ENCODE measurements at places on chromosomes 2 and 18.

GRCh38 chr2:108905906-108906305 is 83.1 kb downstream of the EDAR start:
- no peak for DNase-seq

- DNase-seq = no peak
These were observed 318.0 kb upstream of the NRP2 start for GRCh38 chr2:205364261-205364660.

- DNase-seq = no peak
These were observed 16.1 kb upstream of the CIB4 start for GRCh38 chr2:26657265-26657664.

GRCh38 chr2:241232736-241233575 is 44.5 kb downstream of the ANO7 start:
- DNase-seq = no peak

GRCh38 chr2:197894751-197895274 is 90.4 kb downstream of the PLCL1 start:
- DNase-seq = no peak

DNA sequence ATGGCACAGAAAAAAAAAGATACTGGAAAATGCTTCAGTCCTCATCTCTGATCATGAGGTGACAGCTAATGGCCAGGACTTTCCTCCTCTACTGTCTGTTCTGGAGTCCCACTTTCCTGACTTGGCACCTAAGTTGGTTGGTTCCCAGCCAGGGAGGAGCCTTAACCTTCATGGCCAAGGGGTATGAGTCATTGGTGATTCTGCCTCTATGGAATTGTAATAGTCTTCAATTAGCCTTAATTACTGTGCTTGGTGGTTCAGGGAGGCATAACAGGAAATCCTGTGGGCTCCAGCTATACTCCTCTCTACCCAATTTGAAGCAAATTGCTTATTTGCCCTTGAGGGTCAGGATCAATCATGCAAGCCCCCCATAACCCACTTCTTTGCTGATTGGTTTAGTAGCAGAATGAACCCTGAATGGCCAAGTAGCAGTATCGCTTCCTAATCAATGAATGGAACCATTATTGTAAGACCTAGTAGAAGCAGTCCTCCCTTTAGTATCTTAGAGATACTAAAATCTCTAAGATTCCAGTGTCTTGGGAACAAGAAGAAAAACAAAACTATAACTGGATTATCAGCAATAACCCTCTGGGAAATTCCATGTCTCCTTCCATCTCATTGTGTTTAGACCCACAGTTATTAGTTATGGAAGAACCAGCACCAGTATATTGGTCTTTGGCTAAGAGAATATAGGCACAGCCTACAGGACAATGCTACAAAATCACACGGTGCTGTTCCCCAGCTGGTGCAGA is 109.0 kb downstream of the COL6A3 start:
- no peak for DNase-seq

GRCh38 chr2:128495996-128496547 is 177.4 kb upstream of the HS6ST1 start:
- no peak for DNase-seq

DNA sequence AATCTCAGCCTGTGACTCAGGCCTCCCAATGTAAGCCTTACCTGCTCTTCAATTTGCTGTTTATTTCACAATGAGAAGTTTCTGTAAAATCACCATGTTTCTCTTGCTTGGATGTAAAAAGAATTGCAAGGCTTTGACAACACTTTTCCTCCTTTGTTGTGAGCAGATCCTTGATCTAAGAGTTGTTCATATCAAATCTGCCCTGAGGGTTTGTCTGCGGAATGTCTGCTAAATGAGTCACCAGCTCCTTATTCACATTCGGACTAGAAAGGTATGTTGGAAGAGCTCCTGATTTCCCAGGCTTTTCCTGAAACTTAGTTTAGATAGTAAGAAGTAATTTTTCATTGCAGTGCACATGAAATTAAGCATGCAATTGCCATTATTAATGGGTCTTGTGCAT is 268.2 kb upstream of the TCF4 start:
- peak; percentile 61 for DNase-seq

GRCh38 chr2:28206762-28207161 is 185.9 kb upstream of the FOSL2 start:
- no peak for DNase-seq

DNA sequence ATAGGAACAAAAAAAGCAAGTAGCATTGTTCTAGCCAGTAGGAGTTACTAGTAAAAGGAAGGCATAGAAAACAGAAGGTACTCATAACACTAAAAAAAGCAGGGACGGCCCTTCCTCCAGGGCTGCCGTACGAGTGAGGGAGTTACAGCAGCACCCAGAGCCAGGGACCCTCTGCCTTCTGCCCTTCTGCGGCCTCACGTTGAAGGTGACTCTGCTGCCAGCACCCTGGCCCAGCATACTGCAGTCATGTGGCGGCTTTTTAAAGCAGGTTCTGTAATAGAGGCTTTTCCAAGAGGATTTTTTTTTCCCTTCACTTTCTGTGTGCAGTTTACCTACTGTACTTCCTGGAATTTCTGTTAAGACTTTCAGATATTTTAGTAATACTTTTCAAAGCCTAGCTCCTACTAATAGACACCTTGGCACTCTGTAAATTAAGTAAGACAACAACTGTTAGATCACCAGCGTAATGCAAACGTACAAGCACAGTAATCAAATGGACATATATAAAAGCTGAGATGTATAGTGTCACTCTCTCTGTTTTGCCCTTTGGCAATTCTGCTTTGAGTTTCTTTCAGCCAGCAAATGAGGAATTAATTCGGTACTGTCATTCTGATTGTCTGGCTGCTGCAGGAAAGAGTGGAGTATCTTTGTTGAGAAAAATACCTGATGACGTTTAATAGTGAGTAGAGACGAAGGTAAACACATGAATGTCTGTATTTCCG is 161.5 kb downstream of the PTGR3 start:
- no peak for DNase-seq

GRCh38 chr2:40844353-40845277 is 392.7 kb upstream of the SLC8A1 start:
- DNase-seq = no peak

DNA sequence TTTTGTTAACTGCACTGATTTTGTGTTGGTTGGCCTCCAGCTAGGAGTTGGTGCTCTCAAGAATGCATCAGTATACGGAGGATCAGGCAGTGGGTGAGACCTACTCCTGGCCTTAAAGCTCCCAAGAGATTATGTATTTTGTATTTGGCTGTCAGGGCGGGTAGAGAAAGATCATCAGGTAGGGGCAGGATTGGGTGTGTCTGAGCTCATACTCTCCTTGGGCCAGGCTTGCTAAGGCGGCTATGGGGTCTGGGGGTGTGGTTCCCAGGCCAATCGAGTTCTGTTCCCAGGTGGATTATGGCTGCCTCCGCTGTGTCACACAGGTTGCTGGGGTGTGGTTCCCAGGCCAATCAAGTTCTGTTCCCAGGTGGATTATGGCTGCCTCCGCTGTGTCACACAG is 28.9 kb upstream of the IL1RN start:
- no peak for DNase-seq

Measured in AG09319 (cell line).